ENCODE measurements at places on chromosomes 6 and 20.

- peak; percentile 14 for DNase-seq
Measured at GRCh38 chr6:46655803-46656202, 3.0 kb downstream of the SLC25A27 start.

GRCh38 chr20:63846128-63846771, 15.0 kb upstream of the ABHD16B start:
- no peak for DNase-seq

GRCh38 chr6:43942011-43942442, 172.0 kb downstream of the VEGFA start:
- DNase-seq: no peak

DNA sequence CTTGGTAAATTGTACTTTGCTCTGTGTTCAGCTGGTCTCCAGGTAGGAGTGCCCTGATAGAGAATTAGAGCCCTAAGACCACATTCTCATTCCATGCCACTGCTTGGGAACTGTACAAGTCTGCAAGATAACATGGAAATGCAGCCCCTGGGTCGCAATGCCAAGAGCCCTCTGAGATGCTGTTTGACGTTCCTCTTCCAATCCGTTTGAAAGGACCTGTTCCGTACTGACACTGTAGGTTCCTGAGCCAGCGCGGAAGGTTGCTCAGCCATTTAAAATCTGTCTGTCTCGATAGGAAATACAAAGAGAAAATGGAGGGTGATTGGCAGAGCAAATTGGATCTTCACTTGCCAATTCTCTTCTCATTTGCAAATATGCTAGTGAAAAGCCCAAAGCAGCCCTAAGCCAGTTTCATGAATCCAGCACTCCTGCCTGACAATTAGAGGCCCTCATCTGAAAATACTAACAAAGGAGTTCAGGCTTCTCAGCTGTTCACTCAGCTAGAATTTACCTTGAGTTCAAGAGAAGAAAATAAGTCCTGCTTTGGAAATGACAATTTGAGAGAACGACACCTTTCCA, 100.6 kb upstream of the AFDN start:
- DNase-seq: no peak

DNA sequence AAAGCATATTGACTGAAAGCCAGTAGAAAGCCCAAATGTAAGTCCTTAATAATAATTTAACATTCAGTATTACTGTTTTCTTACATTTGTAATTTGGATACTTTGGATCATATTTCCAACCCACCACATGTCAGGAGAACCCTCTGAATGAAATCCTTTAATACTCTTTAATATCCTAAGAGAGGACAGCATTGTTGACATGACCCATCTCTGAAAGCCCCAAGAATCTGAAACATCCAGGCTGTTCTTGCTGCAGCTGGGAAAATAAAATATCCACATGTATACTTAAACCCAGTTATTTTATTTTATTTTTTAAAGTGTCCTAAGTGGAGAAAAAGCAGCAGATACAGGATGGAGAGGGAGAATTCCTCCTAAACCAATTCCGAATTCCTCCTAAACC, 130.8 kb upstream of the RIPOR2 start:
- DNase-seq: no peak

- no peak for DNase-seq
Measured at GRCh38 chr20:25277051-25277801, 29.3 kb downstream of the PYGB start.

DNA sequence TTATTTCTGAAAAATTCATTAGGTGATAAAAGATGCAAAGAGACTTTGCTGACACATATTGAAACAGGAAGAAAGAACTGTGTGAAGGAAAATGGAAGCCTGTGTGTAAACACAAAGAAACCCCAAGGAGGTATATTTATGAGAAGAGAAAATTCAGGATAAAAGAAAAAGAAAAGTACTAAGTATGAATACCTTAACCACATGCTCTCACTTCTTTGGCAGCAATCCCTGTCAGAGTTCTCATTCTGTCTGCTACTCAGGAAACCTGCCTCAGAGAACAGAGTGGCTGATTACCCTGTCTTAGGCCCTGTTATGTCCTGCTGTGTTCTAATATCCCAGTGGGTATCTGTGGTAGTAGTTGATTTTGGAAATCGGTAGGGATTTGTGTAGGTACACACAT, 457.9 kb downstream of the TBC1D32 start:
- no peak for DNase-seq

GRCh38 chr20:46111028-46111835, 6.9 kb upstream of the CD40 start:
- DNase-seq: no peak

- no peak for DNase-seq
Measured at GRCh38 chr6:31114970-31115849, 610 bp downstream of the PSORS1C1 start.

GRCh38 chr6:53768636-53769035, 26.2 kb upstream of the LRRC1 start:
- no peak for DNase-seq

GRCh38 chr6:53724501-53724900, 58.9 kb upstream of the KLHL31 start:
- DNase-seq: no peak

DNA sequence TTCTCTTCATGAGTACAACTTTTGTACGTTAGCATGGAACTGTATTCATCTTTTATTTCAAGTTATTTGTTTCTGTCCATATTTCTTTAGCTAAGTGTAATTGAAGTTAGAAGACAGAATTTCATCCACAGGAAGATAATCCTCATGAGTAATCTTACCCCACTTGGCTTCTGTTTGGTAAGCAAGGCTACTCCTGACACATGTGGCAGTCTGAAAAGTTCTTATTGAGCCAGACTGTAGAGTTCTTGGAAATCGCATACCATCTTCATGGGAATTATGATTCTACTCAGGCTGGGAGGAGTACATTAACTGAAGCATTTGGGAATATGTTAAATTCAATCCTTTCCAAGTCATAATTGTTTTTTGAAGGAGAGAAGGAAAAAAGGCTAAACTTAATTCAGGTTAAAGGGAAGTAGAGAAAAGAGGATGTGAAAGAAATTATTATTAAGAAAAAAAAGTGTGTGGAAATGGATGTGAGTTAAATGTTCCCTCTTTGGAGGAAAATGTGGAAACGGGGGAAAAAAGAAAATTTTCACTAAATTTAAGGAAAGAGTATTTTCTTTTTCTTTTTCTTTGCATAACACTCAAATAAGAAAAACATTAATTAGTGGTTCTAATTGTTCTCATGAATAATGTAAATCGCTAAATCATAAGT, 41.5 kb upstream of the TENT5A start:
- no peak for DNase-seq

GRCh38 chr20:6848041-6848440, 80.6 kb downstream of the BMP2 start:
- no peak for DNase-seq

DNA sequence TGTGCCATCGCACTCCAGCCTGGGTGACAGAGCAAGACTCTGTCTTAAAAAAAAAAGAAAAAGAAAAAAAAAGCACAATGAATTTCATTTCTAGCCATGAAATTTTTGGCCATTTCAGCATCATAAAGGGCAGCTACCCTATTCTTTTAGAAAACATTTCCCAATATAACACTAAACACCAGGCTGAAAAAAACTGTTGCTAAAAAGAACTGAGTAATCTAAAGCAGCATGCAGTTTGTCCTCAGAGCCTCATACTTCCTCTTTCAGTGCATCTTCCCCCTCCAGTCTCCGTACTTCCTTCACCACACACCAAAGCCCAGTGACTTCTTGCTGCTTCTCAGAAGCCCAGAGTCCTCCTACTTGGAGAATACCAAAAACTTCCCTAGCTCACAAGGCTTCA, 5.6 kb upstream of the IFNGR1 start:
- DNase-seq: no peak

DNA sequence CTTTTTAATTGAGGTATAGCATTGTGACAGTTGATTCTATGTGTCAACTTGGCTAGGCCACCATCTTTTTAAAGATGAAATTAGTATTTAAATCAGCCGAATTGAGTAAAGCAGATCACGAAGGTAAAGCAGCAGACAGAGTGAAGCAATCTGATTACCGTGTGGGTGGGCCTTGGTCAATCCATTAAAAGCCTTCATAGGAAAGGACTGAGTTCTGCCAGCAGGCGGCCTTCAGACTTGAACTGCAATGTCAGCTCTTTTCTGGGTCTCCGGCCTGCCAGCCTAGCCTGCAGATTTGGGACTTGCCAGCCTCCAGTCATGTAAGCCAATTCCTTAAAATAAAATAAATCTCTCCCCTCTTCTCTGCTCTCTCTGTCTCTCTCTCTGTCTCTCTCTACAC, 22.4 kb upstream of the TGM2 start:
- DNase-seq: no peak

DNA sequence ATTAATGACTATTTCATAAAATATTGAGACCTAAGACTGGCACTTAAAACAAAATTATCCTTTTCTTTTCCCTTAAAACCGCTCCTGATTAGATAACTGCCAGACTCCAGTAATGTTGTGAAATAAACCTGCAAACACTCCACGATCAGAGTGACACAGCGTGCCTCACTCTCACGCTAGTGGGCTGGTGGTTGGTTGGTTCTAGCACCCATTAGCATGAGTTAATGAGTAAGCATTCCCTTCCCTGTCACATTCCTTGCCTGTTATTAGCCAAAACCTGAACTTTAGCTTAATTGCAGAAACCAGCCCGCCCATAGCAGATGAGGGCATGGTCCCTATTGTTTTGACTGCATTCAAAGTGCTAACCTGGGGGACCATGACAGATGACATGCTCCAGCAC, 193.4 kb downstream of the CD83 start:
- DNase-seq: no peak

GRCh38 chr20:31674895-31675827, 37.4 kb downstream of the COX4I2 start:
- no peak for DNase-seq

- no peak for DNase-seq
Measured at GRCh38 chr6:159620947-159621346, 72.1 kb downstream of the SOD2 start.

DNA sequence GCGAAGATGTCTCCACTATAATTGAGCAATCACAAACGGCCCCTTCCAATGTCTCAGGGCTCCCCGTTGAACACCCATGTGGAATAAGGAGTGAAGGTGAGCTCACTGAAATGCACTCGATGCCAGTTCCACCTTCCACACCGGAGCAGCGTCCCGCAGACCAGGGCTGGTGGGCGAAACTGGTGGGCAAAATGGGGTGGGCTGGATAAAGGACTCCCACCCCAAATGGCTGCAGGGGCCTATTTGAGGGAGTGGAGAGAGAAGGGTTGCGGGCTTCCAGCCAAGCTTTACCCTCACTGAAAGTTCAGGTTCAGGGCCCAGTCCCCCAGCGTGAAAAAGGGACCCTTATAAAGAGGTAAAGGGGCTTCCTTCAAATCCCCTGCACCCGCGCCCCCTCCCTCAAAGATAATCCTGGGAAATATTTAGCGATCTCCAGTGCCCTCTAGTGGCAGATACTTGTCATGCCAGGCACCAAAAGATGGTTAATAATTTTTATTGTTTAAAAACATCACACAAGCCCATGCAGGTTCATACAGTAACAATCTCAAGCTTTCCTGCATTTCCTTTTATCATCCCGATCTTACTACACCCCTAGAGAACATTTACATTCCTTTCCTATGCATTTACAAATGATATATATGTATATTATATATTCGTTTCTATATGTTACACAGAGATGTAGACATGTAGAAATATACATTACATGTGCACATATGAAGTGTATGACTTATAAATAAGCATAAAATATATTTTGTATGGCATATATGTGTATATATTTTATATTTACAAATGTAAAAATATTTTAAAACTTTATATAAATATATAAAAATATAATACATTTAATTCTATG, 58.2 kb upstream of the NKX2-2 start:
- DNase-seq: no peak

All from progenitor cell of endocrine pancreas (in vitro differentiated cells).